ENCODE measurements at places on chromosomes 5 and 9.

DNA sequence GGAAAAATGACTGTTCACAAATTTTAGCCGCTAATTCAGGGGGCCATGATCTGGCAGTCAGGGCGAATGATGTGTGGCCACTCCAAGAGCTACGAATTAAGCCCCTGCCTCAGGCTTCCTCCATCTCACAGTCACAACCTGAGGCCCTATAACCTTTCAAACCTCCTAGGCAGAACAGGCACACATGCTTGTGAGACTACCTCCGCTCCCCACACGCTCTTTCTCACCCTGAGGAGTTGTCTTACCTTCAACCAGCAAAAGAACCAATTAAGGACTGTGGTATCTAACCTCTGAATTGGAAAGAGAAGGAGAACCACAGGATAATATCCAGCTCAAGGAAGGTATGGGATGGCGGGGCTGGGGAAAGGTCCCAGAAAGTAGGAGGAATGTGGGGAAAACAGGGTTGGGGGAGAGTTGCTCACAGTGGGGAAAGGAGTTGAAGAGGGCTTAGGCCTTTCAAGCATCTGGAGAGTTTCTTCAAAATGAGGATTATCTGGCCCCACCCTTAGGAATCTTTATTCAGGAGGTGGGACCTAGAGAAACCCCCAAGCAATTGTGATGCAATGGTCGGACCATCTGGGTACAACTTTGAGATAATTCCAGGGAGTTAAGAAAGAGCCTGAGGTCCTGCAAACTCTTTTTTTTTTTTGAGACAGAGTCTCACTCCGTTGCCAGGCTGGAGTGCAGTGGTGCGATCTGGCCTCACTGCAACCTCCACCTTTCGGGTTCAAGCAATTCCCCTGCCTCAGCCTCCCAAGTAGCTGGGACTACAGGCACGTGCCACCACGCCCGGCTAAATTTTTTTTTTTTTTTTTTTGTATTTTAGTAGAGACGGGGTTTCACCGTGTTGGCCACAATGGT, 5.5 kb downstream of the PCDH1 start:
- DNase-seq, result no peak

DNA sequence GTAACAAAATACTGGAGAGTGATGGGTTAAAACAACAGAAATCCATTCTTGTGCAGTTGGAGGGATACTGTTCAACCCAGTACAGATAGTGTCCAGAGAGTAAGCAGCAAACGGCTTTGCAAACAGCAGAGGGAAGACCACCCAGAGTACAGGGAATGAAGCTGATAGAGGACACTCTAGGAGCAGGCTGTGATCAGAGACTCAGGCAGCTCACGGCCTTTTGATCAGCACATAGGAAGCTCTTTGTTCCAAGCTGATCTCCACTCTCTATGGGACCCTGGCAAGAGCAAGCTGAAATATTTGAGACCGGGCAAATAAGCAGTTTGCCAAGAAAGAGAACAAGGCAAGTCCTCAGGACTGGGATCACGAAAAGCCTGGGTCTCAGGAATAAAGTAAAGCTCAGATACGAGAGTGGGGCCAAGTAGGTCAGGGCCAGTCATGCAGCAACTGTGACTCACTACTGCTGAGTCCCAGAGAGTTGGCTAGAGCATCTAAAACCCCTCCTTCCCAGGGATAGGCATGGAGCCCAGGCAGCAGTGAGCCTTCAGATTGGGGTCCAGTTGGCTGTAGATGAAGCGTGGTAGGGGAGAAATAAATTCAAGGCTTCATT, 52.4 kb downstream of the MELK start:
- DNase-seq, result no peak

DNA sequence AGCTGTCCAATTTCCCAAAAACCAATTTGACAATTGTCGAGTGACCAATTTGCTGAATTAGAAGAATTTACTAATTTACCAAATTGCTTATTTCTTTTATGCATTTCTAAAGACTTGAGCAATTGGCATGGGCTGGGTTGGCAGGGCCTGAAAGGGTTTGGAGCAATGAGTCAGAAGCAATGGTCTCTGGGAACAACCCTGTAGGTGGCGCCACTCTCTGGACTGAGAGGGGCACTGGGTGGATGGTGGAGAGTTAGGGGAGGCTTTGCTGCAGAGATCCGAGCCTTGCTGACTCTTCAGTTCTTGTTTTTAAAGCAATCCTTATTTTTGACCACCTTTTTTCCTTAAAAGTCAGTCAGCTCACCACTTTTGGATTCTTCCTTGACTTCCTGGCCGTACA, 71.5 kb upstream of the RPS23 start:
- DNase-seq, result no peak

DNA sequence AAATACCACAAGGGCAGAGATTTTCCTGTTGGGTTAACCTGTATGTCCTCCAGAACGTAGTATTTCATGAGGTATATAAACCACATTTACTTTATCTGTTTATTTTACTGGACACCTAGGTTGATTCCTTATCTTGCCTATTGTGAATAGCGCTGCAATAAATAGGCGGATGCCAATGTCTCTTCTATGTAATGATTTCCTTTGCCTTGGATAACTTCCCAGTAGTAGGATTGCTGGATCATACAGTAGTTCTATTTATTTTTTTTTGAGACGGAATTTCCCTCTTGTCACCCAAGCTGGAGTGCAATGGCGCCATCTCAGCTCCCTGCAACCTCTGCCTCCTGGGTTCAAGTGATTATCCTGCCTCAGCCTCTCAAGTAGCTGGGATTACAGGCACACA, 15.6 kb upstream of the TUT7 start:
- no peak for DNase-seq

DNA sequence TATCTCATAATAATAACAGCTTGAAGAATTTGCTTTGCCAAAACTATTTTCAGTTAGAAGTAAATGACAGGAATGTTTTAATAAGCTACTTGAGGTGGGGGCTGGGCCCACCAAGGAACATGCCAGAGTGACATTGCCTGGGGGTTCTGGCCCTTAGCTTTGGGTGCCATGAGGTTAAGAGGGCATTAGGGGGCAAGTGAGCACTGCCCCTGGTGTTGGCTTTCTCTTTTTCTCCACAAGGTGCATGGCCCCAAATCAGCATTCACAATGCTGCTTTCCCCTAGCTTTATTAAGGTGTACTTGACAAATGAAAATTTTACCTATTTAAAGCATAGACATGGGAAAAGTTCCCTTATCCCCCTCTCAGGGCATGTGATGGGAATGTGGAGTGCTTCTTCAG, 305.4 kb downstream of the TENT4A start:
- no peak for DNase-seq

DNA sequence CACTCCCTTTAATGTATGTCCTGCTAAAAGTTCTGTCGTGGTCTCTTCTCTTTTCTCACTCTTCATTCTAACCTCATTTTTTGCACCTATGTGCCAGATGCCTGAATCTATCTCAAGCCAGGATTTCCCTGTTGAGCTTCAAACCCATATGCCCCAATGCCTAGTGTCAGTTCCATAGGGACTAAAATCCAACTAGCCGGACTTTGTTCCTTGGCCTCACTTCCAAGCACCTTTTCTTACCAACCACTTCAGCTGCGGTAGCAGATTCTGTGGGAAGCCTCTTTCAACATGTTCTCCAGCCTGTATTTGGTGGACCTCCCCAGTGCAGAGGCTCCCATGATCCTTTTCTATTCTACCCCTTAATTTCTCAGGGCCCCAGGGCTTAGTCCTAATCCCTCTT, 17.5 kb downstream of the C9orf57 start:
- no peak for DNase-seq
